ENCODE measurements at places on chromosomes 11 and 22. TPM values are rescaled to one million over a fixed set of nuclear protein-coding genes. Genes with fewer than 3 reads are reported as not detected.

Gene PGR
- not detected for total RNA-seq

Gene MED17
- 42.1 TPM for total RNA-seq

Gene VWA5A
- total RNA-seq, result 6.7 TPM

Gene LGR4
- total RNA-seq, result 0.29 TPM

DNA sequence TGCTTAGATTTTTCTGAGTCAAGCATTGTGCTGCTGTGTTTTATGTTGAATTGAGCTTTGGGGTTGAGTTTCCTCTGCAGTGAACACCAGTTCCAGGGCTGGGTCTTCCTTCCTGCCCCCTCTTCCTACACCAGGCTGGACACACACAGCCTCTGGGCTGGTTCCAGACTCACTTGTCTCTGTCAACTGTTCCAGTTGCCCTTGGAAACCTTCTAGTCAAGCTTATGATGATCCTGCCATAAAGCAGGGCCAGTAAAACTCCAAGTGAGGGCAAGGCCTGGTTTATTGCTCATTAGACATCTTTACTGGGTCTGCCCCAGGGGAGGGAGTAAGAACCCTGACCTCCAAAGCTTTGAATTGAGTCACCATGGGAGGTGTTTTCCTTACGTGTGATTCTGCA, 61.1 kb downstream of the KIAA1671 start:
- DNase-seq, result no peak
- H3K36me3 ChIP-seq, result peaks cover 1% of the 10 kb centered on the region
- H3K4me3 ChIP-seq, result no peak overlapping the region
- peaks cover 5% of the 10 kb centered on the region for H3K4me1 ChIP-seq
- H3K27ac ChIP-seq, result no peak overlapping the region

DNA sequence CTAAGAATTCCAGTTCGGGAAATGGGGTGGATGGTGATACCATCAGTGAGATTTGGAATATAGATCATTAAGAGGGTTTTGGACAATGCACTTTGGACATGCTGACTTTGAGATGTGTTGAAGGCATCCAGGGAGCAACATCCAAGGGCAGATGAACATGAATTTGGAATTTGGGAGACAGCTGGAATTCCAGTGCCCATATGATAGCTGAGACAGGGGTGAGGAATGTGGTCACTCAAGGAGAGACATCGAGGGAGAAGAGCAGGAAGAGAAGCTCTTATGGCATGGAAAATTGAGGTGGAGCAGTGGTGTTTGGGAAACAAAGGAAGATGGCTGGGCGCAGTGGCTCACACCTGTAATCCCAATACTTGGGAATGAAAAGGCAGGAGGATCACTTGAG, 11.8 kb upstream of the MICAL2 start:
- H3K36me3 ChIP-seq, result peaks cover 2% of the 10 kb centered on the region
- H3K4me3 ChIP-seq, result no peak overlapping the region
- peaks cover 31% of the 10 kb centered on the region for H3K4me1 ChIP-seq
- no peak overlapping the region for H3K27ac ChIP-seq
- H3K27me3 ChIP-seq, result peaks cover 17% of the 10 kb centered on the region

DNA sequence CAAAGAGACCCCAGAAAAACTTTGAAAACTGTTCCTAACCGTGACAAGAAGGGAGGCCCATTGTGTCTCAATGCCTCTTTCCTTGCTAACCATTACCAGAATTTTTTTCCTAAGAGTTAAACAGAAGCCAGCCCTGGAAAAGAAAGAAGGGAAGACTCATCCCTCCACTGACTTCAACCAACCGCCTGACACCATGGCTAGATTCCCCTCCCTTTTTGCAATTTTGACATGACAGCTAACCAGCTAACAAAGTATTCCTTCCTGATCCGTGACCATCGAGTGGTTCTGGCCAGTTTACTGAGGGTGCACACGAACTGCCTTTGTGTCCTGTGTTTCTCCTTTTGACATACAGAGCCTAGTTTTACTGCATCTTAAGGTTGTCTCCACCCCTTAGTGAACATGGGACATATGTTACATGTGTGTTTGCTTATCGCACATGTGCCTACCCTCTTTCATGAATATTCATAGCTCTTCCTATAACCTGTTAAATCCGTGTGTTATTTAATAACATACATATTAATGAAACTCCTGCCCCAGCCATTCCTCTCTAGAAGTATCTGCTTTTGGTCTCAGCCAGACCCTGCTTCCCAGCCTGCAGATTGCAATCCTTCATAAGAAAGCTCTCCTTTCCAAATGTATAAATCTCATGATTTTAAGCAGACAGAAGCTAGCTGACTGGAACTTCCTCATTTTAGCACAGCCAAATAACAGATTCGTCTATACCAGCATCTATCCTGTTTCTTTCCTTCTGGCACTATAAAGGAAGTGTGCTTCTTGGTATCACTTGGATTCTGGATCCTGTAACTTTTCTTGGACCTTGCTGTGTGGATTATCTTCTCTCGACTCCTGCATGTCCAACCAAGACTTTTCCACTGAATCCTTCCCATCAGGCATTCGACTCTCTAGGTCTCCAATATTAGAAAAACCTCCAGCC, 37.8 kb downstream of the RASSF10 start:
- H3K27me3 ChIP-seq, result peaks cover 11% of the 10 kb centered on the region
- DNase-seq, result no peak
- H3K4me1 ChIP-seq, result no peaks in the 10 kb centered on the region
- H3K36me3 ChIP-seq, result no peaks in the 10 kb centered on the region

GRCh38 chr11:124763156-124763947, 1.3 kb upstream of the ESAM start:
- peak overlapping the region; percentile 85 for H3K4me3 ChIP-seq
- peak overlapping the region; percentile 7 for H3K27ac ChIP-seq
- peaks cover 8% of the 10 kb centered on the region for H3K36me3 ChIP-seq

- DNase-seq, result no peak
- no peak overlapping the region for H3K27ac ChIP-seq
- H3K4me3 ChIP-seq, result no peak overlapping the region
- H3K4me1 ChIP-seq, result no peaks in the 10 kb centered on the region
- no peaks in the 10 kb centered on the region for H3K27me3 ChIP-seq
- no peaks in the 10 kb centered on the region for H3K36me3 ChIP-seq
These were observed 1029.0 kb upstream of the TENM4 start for GRCh38 chr11:80469871-80470270.

DNA sequence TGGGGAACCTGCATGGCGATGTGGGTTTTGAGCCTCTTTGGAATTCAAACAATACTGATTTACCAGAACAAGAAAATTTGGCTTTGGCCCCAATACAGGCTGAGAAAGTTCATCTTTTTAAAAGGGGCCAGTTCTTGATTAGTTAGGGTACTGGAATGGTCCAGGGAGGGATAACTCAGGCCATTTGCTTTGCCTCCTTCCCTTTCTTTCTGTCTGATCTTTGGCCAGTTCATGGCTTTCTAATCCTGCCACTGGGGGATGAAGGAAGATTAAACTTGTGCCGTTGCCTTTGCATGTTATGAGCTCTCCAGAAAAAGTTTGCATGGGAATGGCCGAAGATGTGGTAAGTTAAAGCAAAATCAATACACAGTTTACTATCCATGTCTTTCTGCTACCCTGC, 78.4 kb downstream of the ADAMTS15 start:
- no peak overlapping the region for H3K27ac ChIP-seq
- peaks cover 3% of the 10 kb centered on the region for H3K27me3 ChIP-seq
- H3K4me3 ChIP-seq, result no peak overlapping the region
- H3K4me1 ChIP-seq, result no peaks in the 10 kb centered on the region

DNA sequence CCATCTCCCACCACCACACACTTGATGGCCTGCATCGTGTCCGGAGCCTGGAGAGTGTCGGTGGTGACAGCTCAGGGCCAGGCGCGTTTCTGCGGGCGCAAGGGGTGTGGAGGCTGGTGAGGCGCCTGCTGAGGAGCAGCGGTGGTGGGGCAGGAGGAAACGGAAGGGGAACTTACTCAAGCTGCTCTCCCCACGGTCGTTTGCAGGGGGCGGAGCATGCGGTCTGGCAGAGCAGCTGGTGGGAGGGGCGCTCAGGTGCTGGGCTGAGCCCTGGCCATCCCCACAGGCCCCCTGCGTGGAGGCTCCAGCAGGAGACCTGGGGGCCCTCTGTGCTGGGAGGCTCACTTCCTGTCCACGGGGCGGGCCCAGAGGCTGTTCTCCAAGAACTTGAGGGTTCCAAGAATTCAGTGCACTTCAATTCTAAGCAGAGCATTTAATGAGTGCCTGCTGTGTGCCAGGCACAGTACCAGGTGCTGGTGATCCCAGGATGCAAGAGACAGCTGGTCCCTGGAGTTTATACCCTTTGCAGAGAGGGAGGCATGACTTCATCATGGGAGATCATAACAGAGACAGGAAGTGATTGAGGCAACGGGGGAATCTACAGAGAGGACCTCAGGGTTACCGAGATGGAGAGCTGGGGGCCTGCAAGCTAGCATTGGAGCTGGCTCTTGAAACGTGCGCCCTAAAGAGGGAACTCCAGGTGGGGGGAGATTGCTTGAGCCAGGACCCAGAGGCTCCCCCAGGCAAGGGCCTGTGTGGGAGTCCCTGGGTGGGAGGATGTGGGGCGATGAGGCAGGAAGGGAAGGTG, at the start of gene RAC2:
RAC2 (minus strand) TSS at position 156 of the 808 bp plus-strand sequence; CDS start at position 35, 121 bp downstream.
- peaks cover 44% of the 10 kb centered on the region for H3K36me3 ChIP-seq
- H3K4me1 ChIP-seq, result peaks cover 53% of the 10 kb centered on the region
- no peaks in the 10 kb centered on the region for H3K27me3 ChIP-seq
- H3K4me3 ChIP-seq, result peak within 1 kb of the TSS; percentile 99
- H3K27ac ChIP-seq, result peak within 1 kb of the TSS; percentile 99

GRCh38 chr22:45670981-45671782, 452 bp upstream of the ATXN10 start:
- H3K4me1 ChIP-seq, result peaks cover 31% of the 10 kb centered on the region
- H3K27ac ChIP-seq, result peak overlapping the region; percentile 90
- DNase-seq, result no peak
- H3K4me3 ChIP-seq, result peak overlapping the region; percentile 87
- H3K36me3 ChIP-seq, result peaks cover 4% of the 10 kb centered on the region

DNA sequence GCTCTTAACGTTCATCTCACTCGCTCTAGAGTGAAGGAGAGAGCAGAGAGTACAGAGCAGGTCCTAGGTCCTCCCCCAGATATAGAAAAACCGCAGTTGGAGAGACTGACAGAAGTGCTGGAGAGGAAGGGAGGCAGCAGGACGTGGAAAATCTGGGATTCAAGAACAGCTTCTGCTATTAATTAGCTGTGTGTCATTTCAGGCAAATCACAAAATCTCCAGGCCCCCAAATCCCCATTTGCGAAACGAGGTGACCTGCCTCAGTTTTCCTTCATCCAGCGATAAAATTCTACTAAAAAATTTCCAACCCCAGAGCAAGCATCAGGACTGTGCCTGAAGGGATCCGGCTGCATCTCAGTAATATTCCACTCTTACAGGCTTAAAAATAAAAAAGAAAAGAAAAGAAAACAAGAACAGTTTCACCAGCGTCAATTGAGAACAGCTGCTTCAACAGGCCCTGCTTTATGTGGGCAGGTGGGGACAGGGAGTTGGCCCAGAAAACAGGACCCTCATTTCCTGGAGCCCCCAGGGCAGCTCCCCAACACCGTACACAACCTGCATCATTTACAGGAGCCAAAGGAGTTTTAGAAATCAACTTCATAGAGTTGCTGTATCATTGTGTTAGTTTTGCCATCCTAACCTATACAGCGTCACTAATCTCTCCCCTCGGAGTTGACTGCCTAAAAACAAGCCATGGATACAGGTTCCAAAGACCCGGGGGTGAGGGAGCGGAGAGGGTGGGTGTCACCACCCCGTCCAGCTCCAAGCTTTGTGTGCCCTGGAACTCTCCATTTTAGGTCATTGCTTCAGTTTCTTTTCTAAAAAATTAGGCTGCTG, 2.3 kb upstream of the MALAT1 start:
- H3K4me1 ChIP-seq, result peaks cover 39% of the 10 kb centered on the region
- DNase-seq, result peak; percentile 40

DNA sequence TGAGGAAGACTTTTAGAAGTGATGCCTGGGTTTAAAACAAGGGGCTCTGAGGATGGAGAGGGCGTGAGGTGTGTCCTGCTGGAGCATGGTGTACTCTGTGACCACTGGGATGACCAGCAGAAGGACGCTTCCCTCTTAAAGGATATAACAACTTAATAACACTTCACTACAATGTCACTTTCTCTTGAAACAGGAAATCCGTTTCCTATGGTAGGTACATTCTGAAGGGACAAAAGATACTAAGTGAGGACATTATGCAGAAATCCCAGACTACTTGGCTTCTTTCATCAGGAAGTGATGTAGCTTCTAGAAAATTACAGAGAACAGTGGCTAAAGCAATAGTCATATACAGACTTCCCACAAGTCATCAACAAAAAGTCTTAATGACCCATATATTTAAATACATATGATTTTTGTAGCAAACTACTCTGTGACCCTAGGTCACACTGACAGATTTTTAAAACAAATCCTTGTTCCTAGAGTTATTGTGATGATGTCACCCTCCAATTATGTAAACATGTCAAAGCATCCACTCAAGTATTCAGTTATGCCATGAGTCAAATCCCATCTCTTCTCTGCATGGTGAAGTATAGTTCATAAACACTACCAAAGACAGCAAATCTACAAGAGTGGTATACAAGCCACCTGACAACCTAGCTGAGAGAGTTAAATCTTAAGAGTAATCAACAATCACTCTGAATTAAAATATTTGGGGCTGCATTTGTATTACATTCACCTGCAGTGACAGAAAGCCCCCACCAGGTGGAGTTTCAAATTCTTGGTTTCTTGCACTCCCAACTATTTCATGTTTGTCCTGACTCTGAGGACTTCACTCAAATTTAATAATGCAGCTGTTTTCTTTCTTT, 32.8 kb downstream of the PITPNB start:
- H3K4me3 ChIP-seq, result no peak overlapping the region
- H3K4me1 ChIP-seq, result peaks cover 4% of the 10 kb centered on the region
- no peaks in the 10 kb centered on the region for H3K27me3 ChIP-seq
- peaks cover 30% of the 10 kb centered on the region for H3K36me3 ChIP-seq

- peaks cover 2% of the 10 kb centered on the region for H3K36me3 ChIP-seq
- no peak for DNase-seq
- peaks cover 8% of the 10 kb centered on the region for H3K4me1 ChIP-seq
- H3K27me3 ChIP-seq, result no peaks in the 10 kb centered on the region
- H3K4me3 ChIP-seq, result no peak overlapping the region
These were observed 16.5 kb downstream of the HIPK3 start for GRCh38 chr11:33273656-33274055.

DNA sequence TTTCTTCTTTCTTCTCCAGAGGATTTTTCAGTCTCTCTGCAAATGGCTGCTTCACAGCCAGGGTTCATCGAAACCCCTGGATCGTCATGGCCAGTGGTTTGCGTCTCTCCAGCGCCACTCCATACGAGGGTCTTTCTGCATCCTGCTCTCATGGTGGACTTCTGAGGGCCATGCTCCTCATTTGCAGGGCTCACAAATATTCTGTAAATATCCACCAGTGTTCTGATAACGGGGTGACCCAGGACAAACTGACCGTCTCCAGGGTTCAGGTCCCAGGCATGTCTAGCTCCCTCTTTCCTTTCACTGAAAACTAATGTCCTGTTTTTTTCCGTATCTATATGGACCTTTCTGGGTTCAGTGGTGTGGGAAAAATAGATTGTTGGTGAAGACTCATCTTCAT, 15.7 kb upstream of the VPREB1 start:
- no peaks in the 10 kb centered on the region for H3K27me3 ChIP-seq
- DNase-seq, result no peak
- H3K36me3 ChIP-seq, result no peaks in the 10 kb centered on the region
- no peak overlapping the region for H3K4me3 ChIP-seq

DNA sequence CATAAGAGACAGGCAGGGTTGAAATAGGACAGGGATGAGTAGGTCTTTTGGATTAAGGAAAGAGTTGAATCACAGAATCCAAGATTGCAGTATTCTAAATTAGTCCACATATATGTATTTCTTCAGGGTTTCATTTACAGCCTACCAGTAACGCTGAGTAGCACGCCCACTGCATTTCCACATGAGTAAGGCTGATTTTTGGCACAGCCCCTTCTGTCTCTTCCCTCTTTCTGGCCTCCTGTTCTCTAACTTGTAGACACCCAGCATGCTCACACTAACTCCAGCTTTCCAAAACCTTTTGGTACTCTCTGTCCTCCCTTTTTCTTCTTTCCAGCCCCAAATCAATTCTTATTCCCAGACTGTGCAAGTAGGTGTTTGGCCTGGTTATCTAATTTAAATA, 3.7 kb upstream of the SIK2 start:
- no peak overlapping the region for H3K4me3 ChIP-seq
- peaks cover 25% of the 10 kb centered on the region for H3K27me3 ChIP-seq
- H3K36me3 ChIP-seq, result peaks cover 2% of the 10 kb centered on the region
- DNase-seq, result no peak
- peaks cover 14% of the 10 kb centered on the region for H3K4me1 ChIP-seq

Data from activated CD4-positive, alpha-beta T cell treated with anti-CD3 and anti-CD28 coated beads, Interleukin-2, amount 10 ng/mL, durations not matched to agents 7 days and 5 days (primary cell).